Activated naive CD8-positive, alpha-beta T cell treated with anti-CD3 and anti-CD28 coated beads, Interleukin-2, amount 10 ng/mL, durations not matched to agents 7 days and 5 days (primary cell): ENCODE measurements at places on chromosomes 12 and 14.

DNA sequence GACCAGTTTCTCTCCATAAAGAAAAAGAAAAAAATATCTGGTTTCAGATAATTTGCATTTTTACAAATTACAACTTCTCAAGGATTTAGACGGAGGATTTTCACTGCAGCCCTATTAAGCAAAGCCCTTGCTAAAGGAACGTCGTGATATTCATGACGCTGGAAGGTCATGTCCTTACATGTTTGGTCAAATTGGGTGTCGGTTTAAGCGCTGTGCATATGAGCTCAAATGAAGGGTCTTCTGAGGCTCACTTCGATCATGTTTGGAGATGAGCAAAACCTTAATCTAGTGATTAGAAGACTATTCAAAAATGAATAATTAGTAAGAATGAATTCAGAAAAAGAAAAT lies 67.3 kb upstream of the USP15 start:
- DNase-seq: no peak

DNA sequence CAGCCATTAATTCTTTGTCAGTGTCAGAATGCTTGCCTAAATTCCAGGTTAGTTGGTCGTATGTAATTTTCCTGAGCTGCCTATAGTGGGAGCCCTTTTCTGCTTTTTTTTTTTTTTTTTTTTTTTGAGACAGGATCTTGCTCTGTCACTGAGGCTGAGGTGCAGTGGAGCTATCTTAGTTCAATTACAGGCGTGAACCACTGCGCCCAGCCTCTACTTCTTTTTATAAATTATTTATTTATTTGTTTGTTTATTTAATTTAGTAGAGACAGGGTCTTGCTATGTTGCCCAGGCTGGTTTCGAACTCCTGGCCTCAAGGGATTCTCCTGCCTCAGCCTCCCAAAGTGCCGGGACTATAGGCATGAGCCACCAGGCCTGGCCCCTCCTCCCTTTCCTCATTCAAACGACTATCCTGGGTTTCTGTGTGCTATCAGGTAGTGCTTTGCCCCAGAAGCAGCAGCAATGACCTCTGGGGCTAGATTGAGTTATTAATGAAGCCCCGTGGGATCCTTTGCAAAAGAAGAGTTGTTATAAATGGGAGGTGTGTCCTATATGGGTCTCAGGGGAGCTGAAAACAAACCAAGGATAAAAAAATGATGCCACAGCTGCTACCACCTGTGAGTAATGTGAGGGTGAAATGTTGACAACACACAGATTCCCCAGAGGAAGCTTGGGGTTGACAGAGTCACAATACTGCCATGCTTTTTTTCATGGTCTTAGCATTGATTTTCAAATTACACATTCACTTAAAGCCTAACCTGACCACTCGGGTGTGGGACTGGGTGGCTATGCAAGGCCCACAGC lies 34.6 kb upstream of the NFKBIA start:
- DNase-seq: no peak

GRCh38 chr12:44317651-44318126 lies 481.8 kb downstream of the TMEM117 start:
- DNase-seq: no peak

DNA sequence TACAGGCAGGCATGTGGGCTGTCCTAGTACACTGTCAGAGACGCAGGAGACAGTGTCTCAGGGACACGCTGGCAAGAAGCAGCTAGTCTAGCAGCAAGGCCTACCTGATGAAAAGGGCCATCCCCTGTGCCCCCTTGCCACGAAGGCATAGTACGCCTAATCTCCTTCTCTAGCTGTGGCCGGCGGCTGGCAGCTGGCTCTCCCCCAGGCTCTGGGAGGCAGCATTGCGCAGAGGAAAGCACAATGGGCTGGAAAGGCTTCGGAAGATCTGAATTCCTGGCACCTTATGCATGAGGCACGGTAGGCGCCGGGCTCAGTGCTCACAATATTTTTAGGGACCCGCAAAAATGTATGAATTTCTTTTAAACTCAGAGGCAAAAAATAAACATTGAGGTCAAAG lies 16.0 kb upstream of the PLEKHH1 start:
- no peak for DNase-seq

- DNase-seq: no peak
Measured at GRCh38 chr12:117468016-117468415, 106.6 kb upstream of the NOS1 start.

- no peak for DNase-seq
Measured at GRCh38 chr12:5503774-5504173, 71.9 kb downstream of the NTF3 start.

- DNase-seq: no peak
Measured at GRCh38 chr14:22542360-22542759, 46.7 kb downstream of the DAD1 start.

GRCh38 chr14:32635061-32635719 lies 303.5 kb upstream of the NPAS3 start:
- DNase-seq: no peak

- DNase-seq: no peak
Measured at GRCh38 chr14:97804056-97804455, 1006.9 kb downstream of the VRK1 start.

DNA sequence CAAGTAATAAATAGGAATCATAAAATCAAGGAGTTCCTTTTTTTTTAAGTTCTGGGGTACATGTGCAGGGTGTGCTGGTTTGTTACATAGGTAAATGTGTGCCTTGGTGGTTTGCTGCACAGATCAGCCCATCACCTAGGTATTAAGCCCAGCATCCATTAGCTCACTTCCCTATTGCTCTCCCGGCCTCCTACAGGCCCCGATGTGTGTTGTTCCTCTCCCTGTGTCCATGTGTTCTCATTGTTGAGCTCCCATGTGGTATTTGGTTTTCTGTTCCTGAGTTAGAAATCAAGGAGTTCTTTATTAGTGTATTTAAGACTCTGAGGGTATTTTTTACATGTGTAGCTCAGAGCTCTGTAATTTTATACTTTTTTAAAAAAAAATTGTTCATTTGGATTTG lies 86.0 kb downstream of the SCFD1 start:
- no peak for DNase-seq
